Stimulated activated CD8-positive, alpha-beta memory T cell treated with anti-CD3 and anti-CD28 coated beads, Interleukin-7, amount 100 ng/mL, for 24 hours (primary cell): ENCODE measurements at places on chromosomes 11 and 22.

GRCh38 chr11:102407901-102408300 is 44.7 kb downstream of the TMEM123 start:
- no peak for DNase-seq

GRCh38 chr11:95123556-95123955 is 33.9 kb downstream of the ENDOD1 start:
- DNase-seq: no peak

DNA sequence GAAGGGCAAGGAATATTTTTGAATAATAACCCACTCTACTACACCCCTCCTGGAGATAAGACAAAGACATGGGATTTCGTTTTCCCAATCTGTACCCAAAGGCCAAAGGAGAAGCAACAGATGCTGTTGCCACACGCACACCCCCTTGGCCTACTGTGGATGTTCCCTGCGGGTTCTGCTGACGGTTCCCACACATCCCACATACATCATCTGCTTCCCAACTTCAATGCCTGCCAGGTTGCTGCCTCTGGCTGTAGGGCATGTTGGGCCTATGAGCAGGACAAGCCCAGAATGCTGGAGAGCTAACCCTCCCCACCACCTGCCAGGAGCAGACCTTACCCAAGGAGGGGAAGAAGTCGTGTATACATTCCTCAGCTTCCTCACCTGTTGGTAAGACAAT is 13.6 kb upstream of the RBFOX2 start:
- DNase-seq: no peak

GRCh38 chr11:96696731-96697130 is 306.9 kb downstream of the JRKL start:
- DNase-seq: no peak

DNA sequence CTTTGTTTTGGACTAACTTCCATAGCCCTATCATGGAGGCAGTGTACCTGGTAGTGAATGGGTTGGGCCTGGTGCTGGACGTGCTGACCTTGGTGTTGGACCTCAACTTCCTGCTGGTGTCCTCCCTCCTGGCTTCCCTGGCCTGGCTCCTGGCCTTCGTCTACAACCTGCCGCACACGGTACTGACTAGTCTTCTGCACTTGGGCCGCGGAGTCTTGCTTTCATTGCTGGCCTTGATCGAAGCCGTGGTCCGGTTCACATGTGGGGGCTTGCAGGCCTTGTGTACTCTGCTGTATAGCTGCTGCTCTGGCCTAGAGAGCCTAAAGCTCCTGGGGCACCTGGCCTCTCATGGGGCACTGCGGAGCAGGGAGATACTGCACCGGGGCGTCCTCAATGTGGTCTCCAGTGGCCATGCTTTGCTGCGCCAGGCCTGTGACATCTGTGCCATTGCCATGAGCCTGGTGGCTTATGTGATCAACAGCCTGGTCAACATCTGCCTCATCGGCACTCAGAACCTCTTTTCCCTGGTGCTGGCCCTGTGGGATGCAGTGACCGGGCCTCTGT is 846 bp downstream of the RNF26 start:
- DNase-seq: no peak

DNA sequence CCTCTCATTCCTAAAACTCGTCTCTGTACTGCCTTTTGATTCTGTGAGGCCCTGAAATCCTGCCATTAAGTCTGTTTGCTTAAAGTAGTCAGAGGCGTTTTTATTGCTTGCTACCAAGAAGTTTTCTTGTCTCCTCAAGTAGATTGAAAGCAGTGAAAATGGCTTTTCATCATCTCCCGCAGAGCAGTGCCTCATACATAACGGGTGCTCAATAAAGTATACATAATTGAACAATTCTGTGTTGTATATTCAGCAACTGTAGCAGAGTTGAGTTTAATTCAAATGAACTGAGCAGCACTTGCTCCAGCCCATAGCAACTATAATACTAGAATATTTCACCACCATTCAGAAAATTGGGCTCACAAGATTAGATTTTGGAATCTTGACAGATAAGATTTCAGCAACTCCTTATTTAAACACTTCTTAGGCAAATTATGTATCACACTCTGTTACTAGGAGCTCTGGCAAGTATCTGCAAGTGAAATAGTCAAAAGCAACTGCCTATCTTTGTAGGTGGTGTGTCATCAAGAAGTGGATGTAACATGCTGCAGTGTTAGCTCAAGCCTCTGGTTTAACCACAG is 20.0 kb downstream of the FIBIN start:
- DNase-seq: no peak

DNA sequence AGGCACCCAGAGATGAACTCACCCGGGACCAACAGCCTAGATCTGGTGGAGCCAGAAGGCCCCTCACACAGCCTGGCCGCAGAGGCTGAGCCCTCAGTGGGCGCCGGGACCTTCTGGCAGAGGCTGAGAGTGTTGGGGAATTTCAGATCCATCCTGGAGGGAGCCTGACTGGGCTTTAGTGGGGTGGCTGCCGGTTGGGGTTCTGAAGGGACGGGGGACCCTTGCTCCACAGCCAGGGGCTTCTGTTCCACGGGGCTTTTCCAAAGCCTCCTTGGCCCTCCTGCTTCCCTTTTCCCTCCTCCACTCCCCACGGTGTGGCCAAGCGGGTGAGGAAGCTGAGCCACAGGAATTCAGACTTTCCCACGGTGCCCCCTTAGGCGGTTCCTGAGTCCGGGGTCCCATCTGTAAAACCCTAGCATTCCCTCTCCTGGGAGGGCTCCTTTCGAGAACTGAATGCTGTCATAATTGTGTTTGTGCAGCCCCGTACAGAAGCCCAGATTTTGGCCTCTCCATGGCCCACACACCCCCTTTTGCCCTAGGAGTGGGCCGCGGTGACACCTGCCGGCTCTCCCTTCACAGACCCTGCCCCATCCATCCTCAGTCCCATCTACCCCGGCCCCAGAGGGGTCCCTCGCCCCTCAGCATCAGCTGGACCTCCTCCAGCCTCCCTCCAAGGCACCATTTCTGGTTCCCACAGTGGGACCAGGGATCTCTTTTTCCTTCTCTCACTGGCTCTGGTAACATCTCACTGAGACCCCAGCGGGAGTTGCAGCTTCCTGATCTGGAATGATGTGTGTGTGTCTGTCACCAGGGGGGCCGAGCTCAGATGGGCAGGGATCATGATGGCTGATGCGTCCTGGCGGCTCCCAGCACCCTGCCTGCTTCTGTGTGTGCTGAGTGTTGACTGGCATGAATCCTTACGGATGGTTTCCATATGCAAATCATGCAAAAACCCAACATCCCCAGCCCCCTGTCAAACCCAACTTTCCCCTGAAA is 1048.4 kb downstream of the TBC1D22A start:
- no peak for DNase-seq

- DNase-seq: no peak
These were observed 7.4 kb downstream of the USP2 start for GRCh38 chr11:119373921-119374631.

GRCh38 chr11:119027561-119028345 is 2.9 kb downstream of the SLC37A4 start:
- DNase-seq: no peak
